ENCODE measurements at places on chromosomes 13 and 19.

DNA sequence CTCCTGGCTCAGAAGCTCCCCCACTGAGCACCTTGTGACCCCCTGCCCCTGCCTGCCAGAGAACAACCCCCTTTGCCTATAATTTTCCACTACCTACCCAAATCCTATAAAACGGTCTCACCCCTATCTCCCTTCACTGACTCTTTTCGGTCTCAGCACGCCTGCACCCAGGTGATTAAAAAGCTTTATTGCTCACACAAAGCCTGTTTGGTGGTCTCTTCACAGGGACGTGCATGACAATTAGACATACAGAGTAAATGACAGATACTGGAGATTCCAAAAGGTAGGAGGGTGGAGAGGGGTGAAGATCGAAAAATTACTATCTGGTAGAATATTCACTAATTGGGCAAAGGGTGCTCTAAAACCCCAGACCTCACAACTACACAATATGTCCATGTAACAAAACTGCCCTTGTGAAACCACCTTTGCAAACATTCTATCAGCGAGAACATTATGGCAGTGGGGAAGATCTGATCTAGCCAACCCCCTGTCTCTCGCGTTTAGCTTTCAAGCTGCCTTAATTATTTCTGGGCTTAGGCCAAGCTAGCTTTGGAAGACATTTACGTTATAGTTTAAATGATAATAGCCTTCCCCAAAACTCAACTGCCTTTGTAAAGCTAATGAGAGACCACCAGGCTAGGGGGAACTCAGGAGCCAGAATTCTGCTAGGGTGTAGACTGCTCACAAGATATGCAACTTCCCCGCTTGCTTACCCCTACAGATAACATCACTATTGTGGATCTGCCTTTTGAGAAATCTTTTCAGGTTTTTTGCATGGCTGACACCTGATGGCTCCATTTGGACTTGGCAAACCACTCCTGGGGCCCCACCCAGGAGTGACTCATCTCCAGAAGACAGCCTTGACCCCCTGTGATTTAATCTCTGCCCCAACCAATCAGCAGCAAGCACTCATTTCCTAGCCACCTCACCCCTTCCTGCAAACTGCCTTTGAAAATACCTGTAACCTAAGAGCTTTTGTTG, 1534.0 kb upstream of the SPRY2 start:
- no peak for DNase-seq

DNA sequence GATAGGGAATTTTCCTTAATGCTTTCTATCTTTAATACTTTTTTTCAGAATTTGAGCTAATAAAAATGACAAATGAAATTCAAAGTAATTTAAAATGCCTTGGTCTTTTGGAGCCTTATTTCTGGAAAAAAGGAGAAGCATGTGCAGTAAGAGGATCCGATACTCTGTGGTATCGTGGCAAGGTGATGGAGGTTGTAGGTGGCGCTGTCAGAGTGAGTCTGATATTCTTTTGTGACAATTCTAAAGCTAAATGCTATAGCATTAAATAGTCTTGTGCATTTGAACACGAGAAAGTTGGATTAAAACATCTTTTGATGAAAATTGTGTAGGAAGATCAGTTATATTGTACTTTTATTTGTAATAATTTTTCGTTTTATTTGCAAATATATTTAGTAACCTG, 95.0 kb downstream of the RNF17 start:
- no peak for DNase-seq

DNA sequence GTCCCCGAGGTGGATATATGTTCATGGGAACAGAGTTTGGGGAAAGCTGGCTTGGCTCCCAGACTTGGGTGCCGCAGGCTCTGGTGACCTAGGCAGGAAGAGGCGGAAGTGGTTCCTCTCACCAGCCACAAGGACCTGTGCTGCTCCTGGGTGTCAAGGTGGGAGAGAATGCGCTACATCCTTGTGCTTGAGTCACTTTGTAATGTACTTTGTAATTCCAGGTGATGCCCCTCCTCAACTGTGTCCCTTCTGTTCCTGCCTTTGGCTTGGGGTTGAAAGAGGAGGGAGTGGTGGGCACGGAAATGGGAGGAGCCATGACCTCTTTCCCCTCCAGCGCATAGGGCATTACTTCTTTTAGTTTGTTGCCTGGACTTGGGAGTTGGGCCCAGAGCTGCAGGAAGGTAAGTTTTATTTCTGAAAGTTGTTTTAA, 10.9 kb downstream of the GARRE1 start:
- no peak for DNase-seq

- no peak for DNase-seq
These were observed 21.1 kb upstream of the POMP start for GRCh38 chr13:28637714-28638355.

- DNase-seq = no peak
These were observed 18.7 kb downstream of the GPR180 start for GRCh38 chr13:94620286-94620896.

DNA sequence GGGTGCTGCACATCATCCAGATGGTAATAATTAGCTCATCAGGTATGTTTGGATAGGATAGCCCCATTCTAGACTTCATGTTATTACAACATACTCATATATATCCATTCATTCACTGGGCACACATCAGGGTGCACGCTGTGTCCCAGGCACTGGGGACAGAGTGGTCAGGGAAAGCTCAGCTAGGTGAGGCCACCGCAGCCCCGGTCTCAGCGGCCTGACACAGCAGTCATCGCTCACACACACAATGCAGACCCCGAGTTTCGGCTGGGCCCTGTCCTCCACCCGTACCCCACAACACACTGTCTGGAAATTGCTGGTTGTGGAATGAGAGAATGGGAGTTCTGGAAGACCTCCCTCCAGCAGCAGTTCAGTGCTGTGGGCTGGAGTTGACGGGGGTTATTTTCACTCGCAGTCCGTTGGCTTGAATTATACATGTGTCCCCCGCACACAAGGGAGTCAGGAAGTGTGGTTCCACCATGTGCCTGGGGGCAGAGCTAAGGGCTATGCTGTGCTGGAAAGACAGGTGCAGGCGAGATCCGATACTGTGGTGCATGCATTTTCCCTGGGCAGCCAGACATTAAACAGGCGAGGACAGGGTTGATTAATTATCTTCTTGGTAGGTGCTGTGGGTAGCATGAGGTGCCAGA, 257.6 kb downstream of the TEX29 start:
- no peak for DNase-seq

DNA sequence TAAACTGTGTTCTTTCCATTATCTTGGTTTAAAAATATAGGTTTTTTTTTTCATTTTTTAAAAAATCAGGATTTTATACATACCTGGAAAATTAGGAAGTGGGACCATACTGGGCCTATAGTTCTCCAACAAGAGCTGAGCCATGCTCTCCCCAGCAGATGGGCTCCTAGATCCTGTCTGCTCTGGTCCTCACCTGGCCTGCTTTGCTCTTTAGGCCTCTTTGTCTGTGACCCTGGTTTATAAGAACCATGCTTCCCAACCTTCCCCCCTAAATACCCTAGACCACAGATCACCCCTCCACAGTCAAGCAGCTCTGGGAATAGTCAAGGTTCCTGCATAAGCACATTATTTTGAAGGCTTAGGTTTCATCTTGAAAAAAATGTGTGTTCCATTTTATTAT, 185.0 kb upstream of the TSHZ3 start:
- no peak for DNase-seq

DNA sequence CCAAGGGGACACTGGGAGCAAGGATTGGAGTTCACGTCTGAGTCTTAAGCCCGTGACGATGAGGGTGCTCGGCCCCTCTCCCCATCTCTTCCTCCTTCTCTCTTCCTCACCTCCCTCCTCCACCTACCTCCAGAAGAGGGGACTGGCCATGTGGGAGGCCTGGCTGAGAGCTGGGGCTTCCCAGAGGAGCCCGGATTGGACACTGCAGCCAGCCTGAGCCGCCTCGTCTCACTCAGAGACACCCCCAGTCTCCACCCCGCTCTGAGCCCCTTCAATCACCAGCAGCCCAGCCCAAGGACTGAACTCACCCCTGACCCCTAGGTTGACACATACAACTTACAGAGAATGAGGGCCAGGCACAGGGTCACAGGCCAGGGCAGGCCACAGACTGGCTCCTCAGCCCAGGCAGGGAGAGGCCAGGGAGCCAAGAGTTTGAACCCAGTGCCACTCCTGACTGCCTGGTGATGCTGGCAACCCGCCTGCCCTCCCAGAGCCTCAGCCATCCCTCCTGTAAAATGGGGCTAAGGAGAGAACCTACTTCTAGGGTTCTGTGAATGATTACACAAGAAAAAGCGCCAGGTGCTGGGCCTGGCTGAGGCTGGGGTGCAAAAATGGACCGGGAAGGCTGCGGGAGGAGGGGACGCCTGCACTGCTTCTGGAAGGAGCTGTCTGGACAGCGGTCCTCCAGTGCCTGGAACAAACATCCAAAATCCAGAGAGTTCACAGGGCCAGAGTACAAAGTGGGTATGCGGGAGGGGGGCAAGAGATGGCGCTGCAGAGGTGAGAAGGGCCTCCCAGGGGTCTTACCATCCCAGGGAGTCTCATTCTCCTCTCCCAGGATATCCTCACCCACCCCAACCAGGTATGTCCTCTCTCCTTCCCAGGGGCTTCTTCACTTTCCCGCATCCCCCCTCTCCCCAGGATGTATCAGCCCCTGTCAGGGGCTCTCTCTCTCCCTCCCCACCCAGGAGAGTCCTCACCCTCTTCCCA, 1.1 kb downstream of the CD79A start:
- DNase-seq = no peak

DNA sequence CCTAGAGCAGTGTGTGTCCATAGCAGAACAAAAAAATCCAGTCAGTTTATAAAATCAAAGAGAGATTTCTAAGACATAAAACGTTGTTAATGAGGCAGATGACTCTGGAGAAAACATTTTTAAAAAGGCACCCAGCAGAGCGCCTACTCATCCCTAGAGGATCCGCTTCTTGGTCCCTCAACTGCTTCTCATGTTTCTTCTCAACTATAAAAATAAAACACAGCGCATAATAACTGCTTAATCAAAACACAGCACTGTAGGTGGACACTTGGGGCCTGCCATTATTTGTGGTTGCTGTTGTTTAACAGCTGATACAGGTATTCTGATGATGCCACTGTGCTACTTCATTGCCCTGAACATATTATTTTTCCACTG, 347.9 kb downstream of the FGF9 start:
- no peak for DNase-seq

GRCh38 chr13:31009166-31009565, 76.7 kb downstream of the TEX26 start:
- DNase-seq = no peak

DNA sequence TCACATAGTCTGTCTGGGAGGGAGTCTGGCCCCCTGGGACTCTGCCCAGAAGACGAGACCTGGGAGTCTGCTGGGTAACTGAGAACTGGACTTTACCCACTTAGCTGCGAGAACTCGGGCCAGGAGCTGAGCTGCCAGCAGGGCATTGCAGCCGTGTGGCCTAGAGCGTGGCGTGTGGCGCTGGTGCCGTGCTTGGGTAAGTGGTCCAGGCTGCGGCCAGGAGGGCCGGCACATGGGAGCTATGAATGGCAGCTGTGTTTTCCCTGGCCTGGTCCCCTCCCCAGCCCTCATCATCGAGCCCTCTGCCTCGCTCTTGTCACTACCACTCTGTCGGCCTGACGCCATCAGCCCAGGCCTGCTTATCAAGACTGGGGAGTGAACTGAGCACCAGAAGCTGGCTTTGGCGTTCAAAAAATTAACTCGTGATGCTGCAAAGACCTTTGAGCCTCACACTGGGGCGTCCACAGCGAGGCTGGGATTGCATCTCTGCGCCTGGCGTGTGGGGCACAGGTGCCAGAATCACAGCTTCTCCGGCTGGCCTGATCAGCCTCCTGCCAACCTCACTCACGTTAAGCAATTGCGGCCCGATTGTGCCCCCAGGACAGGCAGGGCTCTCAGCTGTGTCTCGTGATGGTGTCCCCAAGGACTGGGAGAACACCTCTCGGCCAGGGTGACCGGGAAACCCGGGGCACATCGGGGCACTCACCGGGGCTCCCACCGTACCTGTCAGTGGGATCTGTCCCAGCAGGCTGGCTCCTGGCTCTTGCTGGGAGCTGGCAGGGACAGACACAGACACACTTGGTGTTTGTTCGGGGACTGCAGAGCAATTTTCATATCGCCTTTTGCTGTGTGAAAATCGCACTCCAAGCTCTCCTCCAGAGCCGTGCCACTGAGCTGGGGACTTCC, 85.9 kb downstream of the KDM4B start:
- no peak for DNase-seq

DNA sequence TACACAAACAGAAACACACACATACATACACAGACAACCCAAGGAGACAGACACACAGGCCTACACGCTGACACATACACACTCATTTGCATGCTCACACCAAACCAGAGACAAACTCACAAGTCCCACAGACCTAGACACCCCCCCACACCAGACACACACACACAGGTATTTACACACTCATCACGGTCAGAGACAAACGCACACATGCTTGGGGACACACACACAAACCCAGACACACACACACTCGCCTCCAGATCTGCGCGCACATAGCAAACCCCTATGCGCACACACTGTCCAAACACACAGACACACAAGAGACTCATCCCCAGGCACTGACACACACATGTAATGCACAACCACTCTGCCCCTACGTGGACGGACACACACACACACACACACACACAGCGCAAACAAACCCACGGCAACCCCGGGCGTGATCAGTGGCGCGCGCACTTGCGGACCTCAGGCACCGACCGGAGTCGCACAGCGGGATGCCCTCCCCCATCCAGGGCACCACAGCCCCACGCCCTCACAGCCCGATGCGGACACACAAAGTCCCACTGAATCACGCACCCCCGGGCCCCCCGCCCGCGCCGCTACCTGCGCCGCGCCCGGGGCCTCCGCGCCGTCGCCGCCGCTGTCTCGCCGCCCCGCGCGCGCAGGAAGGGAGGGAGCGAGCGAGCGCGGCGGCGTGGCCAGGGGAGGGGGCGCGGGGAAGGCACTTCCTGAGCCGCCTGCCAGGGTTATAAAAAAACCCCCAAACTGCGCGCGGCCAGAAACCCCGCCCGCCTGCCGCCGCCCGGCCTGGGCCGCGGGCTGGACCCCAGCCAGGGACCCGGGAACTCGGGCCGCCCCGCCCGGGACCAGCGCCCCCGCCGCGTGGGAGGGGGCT, at the start of gene ADAMTS10:
ADAMTS10 (minus strand) TSS at position 675 of the 895 bp plus-strand sequence. CDS start 5,005 bp downstream, outside the sequence.
- DNase-seq = peak; percentile 64

GRCh38 chr13:29006359-29006850, 186.3 kb downstream of the MTUS2 start:
- no peak for DNase-seq

GRCh38 chr13:43154156-43154651, 130.8 kb downstream of the DNAJC15 start:
- no peak for DNase-seq

- no peak for DNase-seq
These were observed 8.2 kb upstream of the ATF5 start for GRCh38 chr19:49920624-49921363.

All from frontal cortex (tissue), 4 donors.